ENCODE measurements at places on chromosomes 7 and 10.

- no peak for DNase-seq
Observed at GRCh38 chr7:126486806-126487205, 765.9 kb downstream of the GRM8 start.

DNA sequence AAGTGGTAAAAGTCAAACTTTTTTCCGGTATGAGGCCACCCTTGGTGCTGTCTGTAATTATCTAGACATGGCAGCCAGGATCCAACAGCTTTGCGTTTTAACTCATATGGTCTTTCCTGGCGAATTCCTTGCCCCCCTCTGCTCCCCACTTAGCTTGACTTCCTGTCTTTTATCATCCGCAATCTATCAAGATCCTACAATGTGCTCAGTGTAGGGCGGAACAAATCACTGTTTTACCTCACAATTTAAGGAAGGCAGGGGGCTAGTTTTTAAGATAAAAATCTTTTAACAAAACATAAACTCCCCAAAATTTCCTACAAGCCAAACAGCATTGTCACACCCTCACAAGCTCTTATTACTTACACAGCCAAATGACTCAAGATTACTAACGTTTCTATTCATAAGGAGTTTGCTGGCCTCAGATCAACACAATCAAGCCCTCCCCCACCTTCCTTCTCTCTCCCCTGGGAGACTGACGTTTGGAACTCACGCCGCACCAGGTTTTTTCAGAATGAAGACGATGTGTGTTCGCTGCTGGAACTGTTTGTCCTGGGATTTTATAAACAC is 1.3 kb upstream of the CDK14 start:
- DNase-seq, result no peak

- DNase-seq, result peak; percentile 88
Observed at GRCh38 chr10:101031796-101032636, 982 bp downstream of the SFXN3 start.

DNA sequence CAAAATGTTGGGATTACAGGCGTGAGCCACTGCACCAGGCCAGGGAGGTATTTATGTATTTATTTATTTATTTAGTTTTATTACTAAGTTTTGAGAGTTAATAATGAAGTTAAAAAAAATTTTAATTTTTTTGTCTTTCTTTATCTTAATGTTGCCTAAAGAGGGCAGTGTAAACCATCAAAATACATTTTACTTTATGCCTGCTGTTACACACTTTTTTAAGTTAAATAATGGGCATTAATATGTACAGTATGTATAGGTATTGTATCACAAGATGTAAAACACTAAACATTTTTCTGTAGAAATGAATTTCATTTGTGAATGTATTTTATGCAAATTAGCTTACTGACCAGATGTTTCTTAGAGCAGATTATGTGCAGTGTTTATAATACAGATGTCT is 129.4 kb downstream of the AASS start:
- DNase-seq, result no peak

DNA sequence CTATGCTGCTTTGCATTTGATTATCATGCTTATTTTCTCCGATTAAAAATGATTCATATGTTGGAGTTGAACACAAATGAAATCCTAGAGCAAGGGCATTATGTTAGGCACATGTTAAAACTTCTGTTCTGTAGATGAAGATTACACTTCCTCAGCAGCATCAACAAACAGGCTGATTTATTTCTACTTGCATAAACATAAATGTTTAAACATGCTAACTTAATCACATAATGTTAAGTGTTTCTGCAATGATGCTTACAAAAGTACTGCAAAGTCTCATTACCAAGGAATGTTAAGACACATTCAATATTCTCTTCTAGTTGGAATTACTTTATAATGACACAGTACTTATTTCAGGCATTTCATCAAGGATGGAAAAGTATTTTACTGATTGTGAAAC is 770.8 kb downstream of the ANKRD7 start:
- DNase-seq, result no peak

- DNase-seq, result no peak
Observed at GRCh38 chr7:79132844-79133451, 320.5 kb downstream of the MAGI2 start.

GRCh38 chr7:128909625-128910568 is 612 bp downstream of the KCP start:
- no peak for DNase-seq

- DNase-seq, result no peak
Observed at GRCh38 chr10:96840841-96841518, 8.9 kb downstream of the LCOR start.

- no peak for DNase-seq
Observed at GRCh38 chr7:29764227-29764626, 42.1 kb upstream of the WIPF3 start.

GRCh38 chr10:31345886-31346285 is 26.9 kb downstream of the ZEB1 start:
- DNase-seq, result no peak

- DNase-seq, result no peak
Observed at GRCh38 chr10:127092916-127093315, 103.5 kb downstream of the INSYN2A start.

DNA sequence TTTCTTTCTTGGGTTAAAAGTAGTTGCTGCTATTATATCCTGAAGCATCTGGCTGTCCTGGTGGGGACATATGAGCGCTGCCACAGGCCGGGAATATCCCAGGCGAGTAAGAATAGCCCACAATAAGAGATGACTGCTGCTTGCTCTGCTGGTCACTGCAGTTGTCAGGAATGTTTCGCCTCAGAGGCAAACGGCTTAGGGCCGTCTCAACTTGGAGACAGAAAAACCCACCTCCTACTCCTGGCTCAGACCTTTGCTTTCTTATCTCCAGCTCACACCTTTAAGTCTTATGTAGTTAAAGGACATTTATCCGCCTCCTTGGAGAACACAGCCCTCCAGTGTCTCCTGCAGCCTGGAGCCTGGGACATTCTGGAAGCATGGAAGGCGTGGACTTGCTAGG is at the start of gene GJD4:
TSS of gene GJD4 (plus strand) at position 151 of the 400 bp plus-strand sequence. CDS start at position 378, 227 bp downstream.
- DNase-seq, result no peak

DNA sequence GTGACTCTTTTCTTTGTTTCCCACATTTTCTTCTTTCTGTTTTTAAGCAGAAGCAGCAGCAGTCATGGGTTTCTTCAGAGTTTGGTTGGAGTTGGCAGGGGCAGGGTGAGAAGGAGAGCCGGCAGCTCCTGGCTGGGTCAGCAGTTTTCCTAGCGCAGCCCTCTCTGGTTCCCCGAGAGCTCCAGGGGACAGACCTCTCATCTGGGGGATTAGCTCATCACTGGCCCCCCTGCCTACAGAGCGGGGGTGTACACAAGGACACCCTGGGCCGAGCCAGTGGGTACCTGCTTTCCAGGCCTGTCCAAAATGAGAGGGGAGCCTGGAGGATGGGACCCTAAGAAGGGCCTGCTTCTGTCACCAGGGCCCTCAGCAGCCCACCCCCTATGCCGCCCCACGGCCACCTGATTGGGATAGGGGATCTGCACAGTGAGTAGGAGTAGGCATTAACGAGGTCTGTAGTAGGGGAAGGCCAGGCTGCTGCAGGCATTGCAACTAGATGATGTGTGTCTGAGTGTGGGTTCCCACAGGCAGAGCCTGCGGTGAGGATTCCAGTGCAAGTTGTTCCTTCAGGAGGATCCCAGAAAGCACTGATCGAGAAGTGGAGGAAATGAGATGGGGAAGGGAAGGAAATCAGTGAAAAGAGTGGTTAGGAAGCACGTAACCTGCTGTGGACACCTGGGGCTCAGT is 122.9 kb upstream of the PPIF start:
- DNase-seq, result no peak

DNA sequence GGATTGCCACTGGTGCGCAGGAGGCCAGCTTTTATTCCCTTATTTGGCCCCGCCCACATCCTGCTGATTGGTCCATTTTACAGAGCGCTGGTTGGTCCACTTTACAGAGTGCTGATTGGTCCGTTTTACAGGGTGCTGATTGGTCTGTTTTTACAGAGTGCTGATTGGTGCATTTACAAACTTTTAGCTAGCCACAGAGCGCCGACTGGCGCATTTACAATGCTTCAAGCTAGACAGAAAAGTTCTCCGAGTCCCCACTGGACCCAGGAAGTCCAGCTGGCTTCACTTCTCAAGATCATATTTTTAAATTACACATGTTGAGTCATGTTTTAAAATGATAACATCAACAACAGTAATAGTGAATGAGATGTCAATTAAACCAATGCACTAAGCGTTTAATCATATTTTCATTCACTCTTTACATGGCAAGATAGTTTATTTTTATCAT is 128.3 kb downstream of the CUBN start:
- no peak for DNase-seq

DNA sequence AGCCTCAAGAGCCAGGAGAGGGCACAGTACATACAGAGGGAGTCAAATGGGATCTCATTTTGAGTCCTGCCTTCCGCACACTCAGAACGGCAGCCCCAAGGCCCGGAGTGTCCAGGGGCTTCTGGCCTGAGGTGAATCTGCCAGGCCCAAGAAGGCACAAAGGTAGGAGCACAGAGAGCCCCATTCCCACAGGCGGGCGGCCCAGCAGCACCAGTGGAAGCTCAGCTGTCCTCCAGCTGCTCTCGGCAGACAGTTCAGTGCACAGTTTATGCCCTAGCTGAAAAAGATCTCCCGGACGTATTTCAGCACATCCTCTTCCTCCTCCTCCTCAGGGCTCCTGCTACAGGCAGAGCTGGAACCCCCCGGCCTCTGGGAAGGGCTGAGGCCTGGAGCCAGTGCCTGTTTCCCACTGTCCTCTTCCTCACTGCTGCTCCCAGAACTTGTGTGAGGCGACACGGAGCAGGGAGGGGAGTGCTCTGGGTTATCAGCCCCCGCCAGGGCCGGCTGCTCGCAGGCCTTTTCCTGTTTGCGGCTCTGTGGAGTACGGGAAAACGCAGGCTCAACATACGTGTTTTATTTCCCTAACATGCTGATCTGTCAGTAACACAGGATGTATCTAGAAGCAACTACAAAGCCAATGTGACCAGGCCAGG is 4.0 kb downstream of the CYREN start:
- DNase-seq, result no peak

DNA sequence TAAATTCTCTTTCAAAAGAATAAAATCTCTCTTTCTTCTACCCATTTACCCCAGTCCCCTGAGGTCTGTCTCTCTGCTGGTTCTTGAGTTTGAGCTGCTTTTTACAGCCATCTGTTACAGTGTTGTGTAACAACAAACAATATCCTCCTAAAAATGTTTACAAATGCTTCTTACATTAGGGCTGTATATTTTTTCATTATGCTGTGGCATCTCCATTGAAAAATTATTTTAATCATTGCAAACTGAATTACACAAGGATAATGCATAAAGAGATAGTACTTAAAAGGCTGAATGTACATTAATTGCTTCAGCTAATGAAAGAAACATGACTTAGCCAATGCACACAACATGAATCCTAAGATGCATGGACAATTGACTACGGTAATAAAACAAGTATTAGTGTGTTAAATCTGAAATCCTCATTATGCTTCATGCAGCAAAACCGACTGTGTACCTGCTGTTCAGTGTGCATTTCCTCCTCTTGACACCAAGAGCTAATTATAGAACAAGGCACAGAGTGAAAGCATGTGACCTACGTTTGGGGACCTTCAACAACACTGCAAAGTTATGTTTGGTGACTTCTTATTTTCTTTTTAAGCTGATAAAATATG is 181.7 kb upstream of the RHOBTB1 start:
- no peak for DNase-seq

GRCh38 chr7:130409067-130409711 is 28.9 kb downstream of the CPA1 start:
- no peak for DNase-seq

DNA sequence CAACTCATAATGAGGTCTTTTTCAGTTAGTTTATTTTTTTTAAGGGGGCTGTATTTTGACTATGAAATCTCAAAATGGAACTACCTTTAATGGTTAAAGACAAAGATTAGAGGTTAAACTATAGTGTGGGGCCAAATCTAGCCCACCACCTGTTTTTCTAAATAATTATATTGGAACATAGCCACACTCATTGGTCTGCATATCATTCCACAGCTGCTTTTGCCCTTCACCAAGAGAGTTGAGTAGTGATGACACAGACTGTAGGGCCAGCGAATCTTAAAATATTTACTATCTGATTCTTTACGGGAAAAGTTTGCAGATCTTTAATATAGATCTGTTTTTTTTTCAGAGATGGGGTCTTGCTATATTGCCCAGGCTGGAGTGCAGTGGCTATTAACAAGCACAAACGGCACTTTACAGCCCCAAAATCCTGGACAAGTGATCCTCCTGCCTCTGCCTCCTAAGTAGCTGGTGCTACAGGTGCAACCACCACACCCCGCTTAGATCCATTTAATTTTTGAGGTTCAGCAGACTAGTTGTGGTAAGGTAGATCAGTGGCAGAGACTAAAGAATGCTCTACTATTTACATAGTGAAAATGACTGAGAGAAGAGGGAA is 25.8 kb downstream of the EPC1 start:
- DNase-seq, result no peak

- peak; percentile 53 for DNase-seq
Observed at GRCh38 chr10:72887043-72887442, 6.5 kb upstream of the OIT3 start.

GRCh38 chr10:9848278-9848677 is 1169.4 kb upstream of the CELF2 start:
- DNase-seq, result no peak

GRCh38 chr7:3895341-3896116 is 594.5 kb downstream of the SDK1 start:
- DNase-seq, result no peak

DNA sequence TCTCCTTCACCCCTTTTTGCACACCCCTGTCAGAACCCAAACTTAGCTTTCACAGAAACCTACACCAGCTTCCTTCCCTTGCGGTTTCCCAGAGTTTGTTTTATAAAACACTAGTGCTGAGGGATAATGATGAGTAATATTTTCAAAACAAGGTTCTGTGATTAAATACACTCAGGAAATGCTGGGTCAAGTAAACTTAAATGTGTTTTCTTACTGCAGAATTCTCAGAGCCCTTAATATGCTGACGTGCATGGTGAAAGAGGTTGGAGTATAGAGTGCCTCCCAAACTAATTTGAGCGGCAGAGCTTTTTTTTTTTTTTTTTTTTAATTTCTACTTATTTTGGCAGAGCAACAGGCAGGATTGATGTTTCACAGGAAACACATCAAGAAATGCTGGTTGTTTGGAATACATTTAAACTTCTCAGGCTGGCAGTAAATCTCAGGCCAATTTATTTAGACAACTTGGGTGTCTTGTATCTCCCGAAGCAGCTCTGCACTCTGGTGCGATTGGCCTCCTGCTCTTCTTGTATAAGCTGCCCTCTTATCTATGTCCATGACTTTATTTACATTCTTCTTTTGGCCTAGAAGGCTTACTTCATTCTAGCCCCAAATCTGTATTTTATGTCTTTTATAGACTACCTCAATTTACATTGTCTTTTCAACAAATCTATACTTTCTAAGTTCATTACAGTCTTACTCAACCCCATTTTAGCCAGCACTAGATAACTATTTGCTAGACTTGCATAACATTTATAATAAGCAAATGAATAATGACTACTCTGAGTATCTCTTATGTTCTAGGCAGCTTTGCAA is 165.4 kb downstream of the BMPER start:
- DNase-seq, result no peak

GRCh38 chr10:97714401-97715258 is 1.1 kb downstream of the MARVELD1 start:
- DNase-seq, result peak; percentile 92

DNA sequence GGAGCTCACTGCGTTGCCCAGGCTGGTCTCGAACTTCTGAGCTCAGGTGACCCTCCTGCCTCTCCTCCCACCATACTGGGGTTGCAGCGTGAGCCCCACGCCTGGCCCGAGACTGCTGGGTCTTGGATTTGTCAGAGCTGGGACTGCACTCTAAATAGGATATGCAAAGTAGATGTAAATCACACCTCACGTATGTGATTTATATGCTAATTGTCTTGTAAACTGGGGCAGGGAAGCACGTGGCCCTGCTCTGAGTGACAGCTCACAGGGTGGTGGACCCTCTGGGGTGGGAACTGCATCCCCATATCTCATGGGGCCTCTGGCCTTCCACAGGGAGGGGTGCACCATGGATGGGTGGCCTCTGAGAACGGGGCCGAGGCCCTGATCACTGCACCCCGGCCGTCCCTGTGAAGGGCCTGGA is 34.1 kb downstream of the GET4 start:
- DNase-seq, result no peak
